ENCODE measurements at places on chromosomes 5 and 9.

DNA sequence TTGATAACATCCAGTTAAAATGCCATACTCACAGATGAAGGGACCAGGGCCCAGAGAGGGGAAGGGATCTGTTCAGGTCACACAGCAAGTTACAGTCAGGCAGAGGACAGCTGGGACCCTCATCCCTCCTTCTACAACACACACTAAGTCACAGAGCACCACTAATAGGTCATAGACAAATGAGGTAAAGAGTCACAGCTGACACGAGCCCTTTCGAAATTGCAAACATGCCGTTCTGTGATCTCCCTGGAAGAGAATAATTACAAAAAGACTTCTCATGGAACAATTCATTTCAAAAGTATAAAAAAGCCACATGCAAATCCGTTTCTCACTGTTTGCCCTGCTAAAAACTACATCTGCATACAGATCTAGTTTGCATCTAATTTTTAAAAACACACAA, 15.5 kb downstream of the IGFBPL1 start:
- no peak for DNase-seq

- DNase-seq = no peak
Measured at GRCh38 chr5:10123254-10123989, 126.3 kb downstream of the ATPSCKMT start.

DNA sequence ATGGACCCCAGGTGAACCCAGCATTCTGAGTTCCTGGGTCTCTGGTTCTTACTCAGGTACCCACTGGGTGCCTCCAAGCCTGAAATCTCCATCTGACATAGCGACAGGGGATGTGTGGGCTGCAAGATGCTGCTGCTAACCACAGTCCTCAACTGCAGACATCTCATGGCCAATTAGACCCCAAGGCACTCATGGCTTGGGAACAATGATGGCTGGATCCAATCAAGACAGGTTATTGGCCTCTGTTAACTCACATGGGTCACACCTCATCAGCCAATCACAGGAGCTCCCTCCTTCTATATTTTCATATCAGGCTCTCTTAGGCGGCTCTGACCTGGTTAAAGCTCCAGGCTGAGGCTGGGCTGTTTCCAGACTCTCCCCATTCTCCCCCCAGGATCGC, 57.0 kb downstream of the CXXC5 start:
- DNase-seq = no peak

DNA sequence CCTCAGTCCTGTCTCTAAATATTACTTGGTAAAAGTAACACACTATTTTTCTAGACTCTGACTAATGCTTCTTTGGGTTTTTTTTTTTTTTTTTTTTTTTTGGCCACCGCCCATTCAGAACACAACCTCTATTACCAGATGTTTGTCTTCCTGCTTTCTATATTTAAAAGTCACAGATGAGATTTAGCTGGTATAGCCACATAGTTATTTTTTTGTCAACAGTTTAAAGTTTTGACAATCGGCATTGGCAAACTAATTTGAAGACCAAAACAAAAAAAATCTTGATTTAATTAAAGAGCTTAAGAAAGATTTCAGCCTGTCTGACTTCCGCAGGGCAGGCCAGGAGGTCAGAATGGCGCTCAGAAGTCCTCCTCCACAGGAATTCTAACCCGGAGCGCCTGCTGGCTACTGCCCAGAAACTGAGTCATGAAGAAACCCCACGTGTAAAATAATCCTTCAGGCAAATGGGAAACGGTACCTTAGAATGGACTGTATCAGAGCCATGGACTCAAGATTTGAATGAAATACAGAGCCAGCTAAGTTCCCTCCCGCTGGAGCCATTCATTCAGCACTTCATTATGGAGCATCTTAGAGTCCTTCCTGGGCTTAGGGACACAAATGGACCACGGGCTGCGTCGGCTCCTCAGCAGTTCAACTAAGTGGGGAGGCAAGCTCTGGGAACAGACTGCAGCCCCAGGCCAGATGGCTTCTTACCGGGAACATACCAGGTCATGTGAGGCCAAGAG, 55.6 kb downstream of the PTPDC1 start:
- DNase-seq = no peak

DNA sequence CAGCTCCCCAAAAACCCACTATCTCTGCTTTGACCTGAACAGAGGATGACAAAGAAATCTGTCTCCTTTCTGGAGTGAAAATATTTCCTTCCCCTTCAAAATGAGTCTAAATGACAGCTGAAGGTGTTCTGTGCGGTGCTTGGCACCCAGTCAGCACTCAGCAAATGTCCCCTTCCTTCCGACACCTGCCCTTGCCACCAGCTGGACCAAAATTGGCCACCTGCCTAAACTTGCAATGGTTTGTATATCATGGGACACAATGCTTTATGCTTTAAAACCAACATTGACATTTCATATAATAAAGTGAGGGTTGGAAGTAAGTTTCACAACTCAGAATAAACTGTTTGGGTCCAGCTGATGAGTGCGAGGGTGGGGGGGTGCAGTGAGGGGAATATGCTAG, 7.5 kb upstream of the TTC1 start:
- no peak for DNase-seq

DNA sequence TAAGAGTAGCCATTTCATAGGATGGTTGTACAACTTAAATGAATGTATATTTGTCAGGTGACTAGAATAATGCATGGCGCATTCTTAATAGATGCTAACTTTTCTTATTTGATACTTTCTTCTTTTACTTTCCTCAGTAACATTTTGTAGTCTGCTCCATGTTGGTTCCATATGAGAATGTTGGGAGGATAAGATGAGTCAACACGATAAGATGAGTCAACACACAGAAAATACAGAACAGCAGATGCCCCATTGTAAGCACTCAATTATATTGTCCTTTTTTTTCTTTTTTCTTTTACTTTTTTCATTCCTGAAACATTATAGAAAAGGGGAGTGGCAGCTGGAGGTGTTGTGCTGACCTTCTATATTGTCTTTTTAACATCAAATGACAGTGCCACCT, 92.3 kb upstream of the SPATA31C2 start:
- DNase-seq = no peak

GRCh38 chr5:166088389-166089039, 2202.9 kb upstream of the WWC1 start:
- DNase-seq = no peak

GRCh38 chr5:41863871-41864486, 6.2 kb downstream of the OXCT1 start:
- DNase-seq = no peak

GRCh38 chr5:22591461-22591860, 261.7 kb downstream of the CDH12 start:
- no peak for DNase-seq

DNA sequence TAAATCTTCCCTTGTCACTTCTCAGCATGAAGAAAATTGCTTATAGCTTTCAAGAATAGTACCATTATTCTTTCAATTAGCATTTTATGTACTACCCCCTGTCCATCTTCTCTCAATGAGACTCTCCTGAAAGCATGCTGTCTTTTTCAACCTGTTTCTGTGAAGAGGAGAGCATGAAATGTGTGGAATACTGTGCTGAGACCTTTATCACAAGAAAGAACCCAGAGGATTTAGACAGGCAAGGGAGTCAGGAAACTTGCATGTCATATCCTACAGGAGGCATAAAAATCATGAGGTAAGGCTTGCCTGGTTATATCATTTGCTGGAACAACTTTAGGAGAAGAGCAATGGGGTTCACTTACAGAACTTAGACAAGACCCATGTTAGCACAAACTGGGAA, 56.7 kb upstream of the LPAR1 start:
- no peak for DNase-seq

DNA sequence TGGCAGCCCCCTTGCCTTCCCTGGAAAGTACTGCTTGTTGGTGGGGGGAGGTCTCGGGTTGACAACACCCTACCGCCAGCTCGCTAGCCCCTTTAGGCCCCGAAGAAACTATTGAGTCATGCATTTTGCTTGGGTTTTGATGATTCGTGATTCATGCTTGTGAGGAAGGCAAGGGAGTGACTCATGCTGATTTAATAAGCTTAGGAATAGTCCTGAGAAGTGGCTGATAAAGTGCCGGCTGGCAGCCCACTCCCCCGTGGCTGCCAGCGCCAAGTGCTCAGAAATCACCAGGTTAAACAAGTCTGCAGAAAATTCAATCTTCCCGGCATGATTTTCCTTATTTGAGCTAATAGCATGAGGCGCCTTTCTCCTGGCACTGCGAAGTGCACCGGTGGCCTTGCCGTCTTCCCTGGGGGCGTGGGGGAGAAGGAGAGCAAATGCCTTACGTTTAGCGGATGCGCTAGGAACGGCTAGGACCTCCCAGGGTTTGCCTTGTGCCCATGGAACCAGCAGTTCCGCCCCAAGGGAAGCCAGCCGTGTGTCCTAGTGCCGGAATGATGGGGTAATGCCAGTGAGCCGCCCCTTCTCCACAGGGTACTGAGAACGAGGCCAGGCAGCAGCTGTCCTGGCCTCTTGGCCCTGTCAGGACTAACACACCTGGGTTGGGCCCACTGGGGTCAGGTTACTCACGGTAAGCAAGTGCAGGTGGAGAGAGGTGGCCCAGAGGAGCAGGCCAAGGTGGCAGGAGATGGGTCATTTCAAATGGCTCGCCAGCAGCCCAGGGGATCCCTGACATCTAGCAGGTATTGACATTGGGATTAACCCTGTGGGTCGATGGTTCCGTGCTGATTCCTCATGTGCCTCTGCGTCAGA, 151.9 kb downstream of the MACROH2A1 start:
- DNase-seq = no peak

DNA sequence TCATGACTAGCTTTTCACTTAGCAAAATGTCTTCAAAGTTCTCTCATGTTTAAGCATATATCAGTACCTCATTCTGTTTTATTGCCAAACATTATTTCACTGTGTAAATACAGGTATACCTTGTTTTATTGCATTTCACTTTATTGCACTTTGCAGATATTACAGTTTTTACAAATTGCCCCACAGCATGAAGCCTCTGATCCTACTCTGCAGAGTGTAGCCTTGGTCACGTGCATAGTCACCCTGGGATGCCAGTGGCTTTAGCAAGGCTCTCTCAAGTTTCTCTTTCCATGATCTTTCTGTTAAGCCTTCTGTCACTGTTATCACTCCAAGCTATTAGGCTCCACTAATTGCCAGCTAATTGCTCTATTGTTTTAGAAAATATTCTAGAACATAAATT, 182.2 kb upstream of the GRIA1 start:
- no peak for DNase-seq

- no peak for DNase-seq
Measured at GRCh38 chr5:98997000-98997399, 68.2 kb upstream of the CHD1 start.

- no peak for DNase-seq
Measured at GRCh38 chr5:162052676-162053075, 14.9 kb upstream of the GABRG2 start.

GRCh38 chr5:172417983-172418630, 36.2 kb downstream of the SH3PXD2B start:
- DNase-seq = no peak
